ENCODE measurements at places on chromosomes 5 and 9.

- DNase-seq: no peak
Measured at GRCh38 chr5:57681942-57682341, 199.3 kb upstream of the ACTBL2 start.

- DNase-seq: no peak
Measured at GRCh38 chr5:121969660-121970295, 8.0 kb downstream of the SRFBP1 start.

DNA sequence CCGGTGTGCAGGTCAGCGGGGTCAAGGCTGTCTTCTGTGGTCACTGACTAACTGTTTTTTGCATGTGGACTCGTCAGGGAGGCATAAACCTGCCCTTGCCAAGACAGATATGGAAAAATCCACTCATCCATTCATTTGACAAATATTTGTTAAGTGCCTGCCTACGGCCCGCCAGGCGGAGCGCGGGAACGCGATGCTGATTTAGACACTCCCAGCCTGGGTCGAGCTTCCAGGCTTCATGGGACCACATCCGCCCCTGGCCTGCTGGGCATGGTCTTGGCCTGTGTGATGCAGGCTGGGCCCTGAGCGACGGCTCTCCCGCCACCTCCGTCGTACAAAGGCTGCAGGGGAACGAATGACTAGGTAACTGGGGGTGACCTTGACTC lies 18.1 kb downstream of the MYMK start:
- DNase-seq: no peak

DNA sequence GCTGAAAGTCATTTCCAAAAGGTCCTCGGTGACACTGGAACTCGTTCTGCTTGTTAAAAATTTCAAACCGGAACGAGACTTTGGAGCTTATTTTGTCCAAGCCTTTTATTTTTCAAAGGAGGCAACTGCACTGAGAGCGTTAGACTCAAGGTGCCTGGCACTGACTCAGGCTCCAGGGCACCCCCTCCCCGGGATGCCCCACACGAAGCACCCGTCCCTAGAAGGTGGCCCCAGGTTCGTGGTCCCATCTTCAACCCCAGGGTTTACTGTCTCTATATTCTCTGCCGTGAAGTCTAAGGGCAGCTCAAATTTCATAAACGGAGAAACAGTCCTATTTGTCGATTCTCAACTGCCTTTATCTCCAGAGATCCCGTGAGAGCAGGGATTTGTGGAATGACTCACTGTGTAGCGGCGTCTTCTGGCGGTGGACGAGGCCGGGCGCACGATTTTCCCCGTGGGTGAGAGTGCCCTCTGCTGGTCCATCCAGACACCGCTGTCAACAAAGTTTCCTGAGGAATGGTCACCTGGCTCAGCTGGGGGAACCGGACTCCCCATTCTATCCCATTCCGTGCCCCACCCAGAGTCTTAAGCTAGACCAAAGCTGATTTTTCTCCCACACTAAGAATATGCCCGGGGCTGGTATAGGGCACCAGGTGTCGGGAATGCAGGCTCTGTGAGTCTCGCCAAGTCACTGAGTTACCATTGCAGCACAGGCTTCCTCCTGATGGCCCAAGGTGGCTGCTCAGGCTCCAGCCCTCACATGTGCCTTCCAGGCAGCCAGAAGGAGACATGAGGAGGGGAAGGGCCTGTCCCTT lies 27.1 kb upstream of the SLC6A19 start:
- DNase-seq: peak; percentile 32

DNA sequence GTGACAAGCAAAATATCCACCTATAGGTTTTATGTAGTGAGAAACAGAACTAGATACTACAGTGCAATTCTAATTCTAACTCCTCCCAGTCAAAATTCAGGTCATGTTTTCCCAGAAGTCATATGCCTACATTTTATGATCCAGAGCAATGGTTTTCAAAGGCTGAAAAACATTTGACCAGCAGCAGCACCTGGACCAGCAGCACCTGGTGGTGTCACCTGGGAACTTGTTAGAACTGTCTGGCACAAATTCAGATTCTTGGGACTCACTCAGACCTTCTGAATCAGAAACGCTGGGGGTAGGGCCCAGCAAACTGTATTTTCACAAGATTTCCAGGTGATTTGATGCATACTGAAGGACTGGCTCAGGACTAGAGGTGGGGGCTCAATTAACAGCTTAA lies 367.7 kb upstream of the RFX3 start:
- DNase-seq: no peak

- no peak for DNase-seq
Measured at GRCh38 chr5:43227655-43228054, 35.6 kb downstream of the NIM1K start.

DNA sequence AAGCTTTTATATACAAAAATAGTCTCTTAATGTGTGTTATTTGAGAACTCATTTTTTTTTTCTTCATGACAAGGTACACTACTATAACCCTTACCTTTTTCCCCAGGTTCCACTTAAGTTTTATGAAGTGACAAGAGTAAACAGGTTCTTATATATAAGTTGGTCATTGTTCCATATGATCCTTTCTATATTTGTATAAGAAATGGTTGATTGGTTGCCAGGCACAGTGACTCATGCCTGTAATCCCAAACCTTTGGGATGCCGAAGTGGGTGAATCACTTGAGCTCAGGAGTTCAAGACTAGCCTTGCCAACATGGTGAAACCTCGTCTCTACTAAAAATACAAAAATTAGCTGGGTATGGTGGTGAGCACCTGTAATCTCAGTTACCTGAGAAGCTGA lies 108.3 kb downstream of the PCSK1 start:
- DNase-seq: no peak

- peak; percentile 21 for DNase-seq
Measured at GRCh38 chr9:16321461-16322119, 548.9 kb downstream of the BNC2 start.

- DNase-seq: no peak
Measured at GRCh38 chr5:34817558-34818351, 21.2 kb upstream of the TTC23L start.

DNA sequence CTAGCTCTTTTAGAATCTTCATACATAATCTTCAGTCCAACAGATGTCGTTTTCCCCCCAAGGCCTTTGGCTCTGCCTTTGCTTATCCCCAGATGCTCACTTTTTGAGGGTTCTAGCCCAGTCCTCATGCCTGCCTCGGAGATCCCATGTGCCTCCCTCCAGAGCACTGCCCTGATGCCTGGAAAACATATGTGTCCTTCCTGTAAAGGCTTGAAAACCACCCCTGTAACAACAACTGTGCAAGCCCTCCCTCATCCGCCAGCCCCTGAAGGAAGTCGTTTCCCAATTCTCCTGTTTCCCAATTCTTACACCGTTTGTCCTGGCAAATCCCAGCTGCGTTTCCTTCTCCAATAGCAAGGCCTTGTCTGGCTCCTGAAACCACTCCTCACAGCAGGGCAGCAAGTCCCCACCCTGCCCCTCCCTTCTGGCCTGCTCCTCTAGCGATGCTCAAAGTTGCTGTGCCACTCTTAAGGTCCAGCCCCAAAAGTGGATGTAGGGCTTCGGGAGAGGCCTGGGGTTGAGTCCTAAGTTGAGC lies 52.2 kb downstream of the SLC36A1 start:
- DNase-seq: no peak

DNA sequence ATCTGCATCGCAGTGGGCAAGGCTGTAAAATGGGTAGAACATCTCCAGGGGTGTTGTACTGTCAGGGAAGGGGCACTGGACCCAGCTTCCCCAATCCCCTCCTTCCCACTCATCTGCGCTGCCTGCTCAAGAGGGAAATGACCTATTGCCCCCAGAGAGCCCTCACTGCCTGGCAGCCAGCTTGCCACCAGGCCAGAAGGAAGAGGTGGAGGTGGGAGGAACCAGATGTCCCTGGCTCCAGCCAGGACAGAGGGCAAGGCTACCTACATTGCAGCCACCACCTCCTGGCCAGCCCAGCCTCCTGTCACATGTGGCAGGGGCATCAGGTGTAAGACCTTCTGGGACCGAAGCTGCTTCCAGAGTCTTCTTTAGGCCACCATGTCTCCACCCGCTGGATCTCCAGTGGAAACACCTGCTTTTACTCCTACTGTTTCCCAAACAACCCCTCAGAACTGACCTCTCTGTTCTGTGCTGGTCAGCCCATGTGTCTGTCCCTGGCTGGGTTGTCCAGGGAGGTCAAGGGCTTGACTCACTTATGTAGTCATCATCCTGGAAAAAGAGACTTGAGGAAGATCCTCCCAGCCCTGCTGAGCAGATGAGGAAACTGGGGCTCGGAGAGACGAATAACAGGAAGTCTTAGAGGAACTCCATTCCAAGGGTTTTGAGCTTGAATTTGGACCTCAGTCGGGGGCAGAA lies 42.3 kb downstream of the JADE2 start:
- DNase-seq: peak; percentile 9

- DNase-seq: peak; percentile 3
Measured at GRCh38 chr9:7613931-7614330, 185.6 kb downstream of the DMAC1 start.

DNA sequence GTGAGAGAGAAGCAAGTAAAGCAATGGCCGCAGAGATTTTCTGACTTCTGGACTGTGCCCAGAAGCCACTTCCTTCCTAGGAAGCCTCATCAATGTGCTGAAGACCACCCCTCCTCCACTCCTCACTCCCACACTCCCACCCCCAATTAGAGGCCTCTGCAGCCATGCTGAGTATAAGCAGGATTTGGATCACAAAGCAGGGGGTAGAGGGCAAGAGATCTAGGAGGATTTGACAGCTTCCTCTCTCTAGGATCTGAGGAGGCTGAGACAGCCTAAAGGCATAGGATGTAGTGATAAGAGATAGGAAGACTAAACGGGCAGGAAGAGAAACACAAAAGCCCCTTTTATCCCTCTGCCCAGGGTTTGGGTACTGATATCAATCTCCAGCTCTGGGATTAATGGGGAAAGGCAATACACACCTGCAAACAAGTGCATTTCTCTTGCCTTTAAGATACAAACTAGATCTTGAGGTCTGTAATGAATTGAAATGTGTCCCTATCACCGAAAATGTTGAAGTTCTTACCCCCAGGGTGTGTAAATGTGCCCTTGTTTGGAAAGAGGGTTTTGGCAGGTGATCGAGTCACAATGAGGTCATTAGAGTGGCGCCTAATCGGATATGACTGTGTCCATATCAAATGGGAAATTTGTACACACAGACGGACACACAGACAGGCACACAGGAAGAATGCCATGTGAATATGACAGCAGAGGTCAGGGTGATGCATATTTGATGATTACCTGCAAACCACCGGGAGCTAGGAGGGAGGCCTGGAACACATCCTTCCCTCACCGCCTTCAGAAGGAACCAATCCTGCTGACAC lies 28.5 kb downstream of the KCNV2 start:
- no peak for DNase-seq

DNA sequence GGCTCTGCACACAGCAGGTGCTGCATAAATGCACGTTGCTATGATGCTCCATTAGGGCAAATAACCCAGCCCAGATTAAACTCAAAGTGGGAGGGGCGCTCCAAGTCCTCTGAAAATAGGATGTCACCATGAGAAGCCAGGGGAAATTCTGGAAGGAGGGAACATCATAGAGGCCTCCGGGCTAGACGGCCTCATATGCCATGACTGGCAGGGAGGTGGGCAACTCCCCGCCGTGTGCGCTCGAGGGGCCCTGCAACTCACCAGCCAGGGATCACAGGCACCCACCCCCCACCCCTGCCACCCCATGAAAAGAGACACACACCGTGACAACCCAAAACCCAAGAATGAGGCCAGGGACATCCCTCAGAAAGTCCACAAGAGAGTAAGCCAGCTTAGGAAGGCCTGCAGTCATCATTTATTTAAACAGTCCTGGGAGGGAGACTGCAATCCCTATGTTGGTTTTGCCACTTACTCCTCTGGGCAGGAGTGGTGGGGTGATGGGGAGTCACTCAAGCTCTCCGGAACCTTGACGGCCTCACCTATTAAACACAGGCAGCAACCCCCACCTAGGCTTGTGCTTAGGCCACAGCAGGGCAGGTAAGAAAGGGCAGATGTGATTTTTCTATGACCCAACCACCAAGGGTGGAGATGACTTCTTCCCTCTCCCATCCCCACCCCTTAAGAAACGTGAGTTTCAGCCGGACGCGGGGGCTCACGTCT lies 4.0 kb downstream of the VAV2 start:
- no peak for DNase-seq
